ENCODE measurements at places on chromosomes 2 and 18.

DNA sequence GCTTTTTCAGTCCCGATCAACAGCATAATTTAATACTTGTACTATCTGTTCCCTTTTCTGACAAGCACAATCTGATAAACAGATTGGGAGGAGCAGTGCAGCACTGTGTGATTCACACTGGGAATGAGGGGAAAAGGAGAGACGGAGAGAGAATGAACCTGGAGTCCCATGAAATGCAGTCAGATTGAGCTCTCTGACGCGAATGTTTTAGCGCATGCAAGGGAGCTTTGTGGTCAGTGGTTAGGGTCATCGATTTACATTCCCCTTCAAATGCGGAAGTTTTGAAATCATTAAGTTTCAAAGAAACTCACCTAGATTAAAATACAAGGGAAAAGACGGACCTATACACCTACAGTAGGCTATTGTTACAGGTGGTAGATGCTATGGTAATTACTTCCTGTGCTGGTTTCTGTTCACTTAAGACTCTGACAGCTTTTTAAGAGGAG is 99.6 kb downstream of the KCTD1 start:
- no peak for DNase-seq

- DNase-seq = no peak
Observed at GRCh38 chr2:202758128-202758527, 113.4 kb downstream of the ICA1L start.

GRCh38 chr2:162245781-162246180 is 2.5 kb upstream of the FAP start:
- no peak for DNase-seq

GRCh38 chr18:39435996-39436395 is 1870.4 kb upstream of the CELF4 start:
- DNase-seq = no peak

DNA sequence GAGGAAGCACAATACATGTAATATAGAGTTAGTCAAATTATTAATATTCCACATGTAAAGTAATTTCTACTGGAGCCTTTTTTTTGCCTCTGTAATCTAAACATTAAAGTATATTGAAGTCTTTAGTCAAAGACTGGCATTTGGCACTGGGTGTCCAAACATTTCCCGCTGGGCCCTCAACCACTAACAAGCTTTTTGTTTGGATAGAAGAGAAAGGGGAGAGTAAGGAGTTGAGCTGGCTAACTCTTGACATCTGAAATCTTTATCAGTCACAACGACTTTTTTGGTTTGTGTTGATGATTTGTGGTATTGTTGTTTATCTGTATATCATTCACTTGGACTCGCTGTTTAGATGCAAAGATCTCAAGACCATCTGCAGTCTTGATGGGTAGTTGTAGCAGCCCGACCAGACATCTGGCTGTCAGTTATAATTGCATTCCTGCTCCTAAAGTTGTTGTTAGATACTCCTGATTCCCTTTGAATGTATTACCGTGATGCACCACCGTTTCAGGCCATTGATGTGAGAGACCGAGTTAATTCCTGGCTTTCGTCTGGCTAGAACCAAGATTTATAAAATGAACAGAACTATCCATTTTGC is 379.6 kb downstream of the MTX2 start:
- no peak for DNase-seq

- no peak for DNase-seq
Observed at GRCh38 chr2:206125901-206126300, 33.3 kb downstream of the NDUFS1 start.

DNA sequence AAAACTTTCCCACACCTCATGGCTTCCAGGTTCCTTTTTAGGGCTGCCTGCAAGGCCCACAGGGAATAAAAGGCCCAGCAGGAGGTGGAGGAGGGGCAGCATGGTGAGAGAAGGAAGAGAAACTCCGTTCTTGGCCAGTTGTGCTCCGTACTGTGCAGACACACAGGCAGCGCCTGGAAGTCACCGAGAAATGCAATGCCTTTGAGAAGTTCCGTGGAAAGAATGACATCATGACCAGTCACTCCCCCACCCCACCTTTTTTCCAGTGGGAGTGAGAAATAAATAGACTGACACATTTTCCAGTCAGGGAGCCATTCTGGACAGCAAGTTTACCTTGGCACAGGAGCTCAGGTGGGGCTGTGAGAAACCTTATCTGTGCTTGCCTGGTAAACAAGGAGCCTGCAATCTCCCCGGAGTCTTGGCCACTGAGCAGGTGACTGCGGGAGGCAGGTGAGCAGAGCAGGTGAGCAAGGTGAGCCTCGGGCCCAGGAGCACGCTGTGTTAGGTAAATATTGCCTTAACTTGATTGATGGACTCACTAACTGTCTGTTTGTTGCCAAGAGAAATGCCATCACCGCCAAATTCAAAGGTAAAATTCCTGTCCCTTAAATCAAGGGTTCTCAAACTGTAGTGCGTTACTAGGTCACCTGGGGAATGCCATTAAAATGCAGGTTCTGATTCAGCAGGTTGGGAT is 13.5 kb upstream of the LBH start:
- DNase-seq = no peak

- DNase-seq = no peak
Observed at GRCh38 chr2:195356920-195357440, 300.0 kb upstream of the SLC39A10 start.

GRCh38 chr2:60555066-60555782 is 1.8 kb upstream of the BCL11A start:
- peak; percentile 34 for DNase-seq

- no peak for DNase-seq
Observed at GRCh38 chr2:209956271-209956670, 46.2 kb upstream of the RPE start.

- no peak for DNase-seq
Observed at GRCh38 chr18:76953583-76954233, 131.4 kb downstream of the ZNF236 start.

GRCh38 chr2:6970976-6971480 is 53.8 kb downstream of the RNF144A start:
- no peak for DNase-seq

DNA sequence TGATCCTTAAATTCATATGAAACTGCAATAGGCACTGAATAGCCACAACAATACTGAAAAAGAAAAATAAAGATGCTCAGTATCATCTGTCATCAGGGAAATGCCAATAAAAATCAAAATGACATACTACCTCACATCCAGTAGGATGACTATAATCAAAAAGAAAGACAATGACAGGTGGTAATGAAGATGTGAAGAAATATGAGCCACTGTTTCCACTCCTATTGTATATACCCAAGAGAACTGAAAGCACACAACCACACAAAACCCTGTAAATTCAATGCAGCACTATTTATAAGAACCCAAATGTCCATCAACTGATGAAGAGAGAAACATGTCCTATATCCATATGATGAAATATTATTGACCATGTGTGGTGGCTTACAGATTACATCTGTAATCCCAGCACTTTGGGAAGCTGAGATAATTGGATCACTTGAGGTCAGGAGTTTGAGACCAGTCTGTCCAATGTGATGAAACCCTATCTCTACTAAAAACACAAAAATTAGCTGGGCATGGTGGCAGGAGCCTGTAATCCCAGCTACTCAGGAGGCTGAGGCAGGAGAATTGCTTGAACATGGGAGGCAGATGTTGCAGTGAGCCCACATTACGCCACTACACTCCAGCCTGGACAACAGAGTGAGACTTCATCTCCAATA is 39.9 kb downstream of the MAP3K2 start:
- DNase-seq = no peak

DNA sequence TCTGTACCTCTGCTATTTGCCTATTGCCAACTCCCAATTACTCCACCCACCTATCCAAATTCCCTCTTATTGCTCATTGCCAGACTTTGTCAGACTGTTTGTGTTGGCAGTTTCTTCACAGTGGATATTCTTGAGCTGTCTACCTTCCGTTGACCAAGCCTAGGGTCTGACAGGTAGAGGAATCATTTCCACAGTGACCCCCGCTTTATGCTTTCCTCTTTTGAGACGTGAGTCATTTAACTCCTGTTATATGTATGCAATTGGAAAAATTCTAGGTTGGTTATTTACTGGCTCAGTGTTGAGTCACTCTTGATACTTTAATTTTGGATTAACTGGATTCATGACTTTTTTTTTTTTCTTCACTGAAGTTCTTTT is 187.7 kb downstream of the IRS1 start:
- DNase-seq = no peak

GRCh38 chr2:145626301-145626700 is 1106.4 kb upstream of the ZEB2 start:
- no peak for DNase-seq

- no peak for DNase-seq
Observed at GRCh38 chr2:19256121-19256601, 102.3 kb downstream of the OSR1 start.

GRCh38 chr2:224263571-224264043 is 138.3 kb downstream of the FAM124B start:
- DNase-seq = no peak

GRCh38 chr2:226407135-226407534 is 392.5 kb downstream of the IRS1 start:
- DNase-seq = no peak

- no peak for DNase-seq
Observed at GRCh38 chr18:66235206-66235605, 368.7 kb downstream of the CDH19 start.

DNA sequence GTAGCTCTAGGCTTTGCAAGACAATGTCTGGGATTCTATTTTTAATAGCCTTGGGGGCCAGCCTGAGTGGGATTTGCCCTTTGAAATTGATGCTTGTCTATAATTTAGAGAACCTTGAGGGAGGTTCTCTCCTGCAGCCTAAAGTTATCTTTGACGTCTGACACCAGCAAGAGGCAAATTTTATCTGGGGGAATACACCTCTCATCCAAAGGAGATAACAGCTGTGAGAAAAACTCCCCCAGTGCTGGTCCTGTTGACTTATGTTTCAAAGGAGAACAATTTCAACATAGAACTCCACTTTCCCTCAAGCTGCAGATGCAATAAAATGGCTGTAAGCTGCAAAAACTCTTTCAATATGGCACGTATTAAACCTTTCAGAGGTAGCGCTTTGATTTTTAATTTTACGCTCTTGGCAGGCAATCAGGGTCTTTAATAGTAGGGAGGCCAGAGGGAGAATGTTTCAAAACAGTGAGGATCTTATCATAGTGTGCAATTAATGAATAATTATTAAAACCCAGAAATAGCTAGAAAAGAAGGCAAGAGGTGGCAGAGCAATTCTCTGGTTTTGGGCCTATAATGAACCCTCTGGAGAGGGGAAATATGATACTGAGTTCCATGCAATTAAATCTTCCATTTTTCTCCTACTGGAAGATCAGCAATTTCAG is 62.4 kb downstream of the LYPD1 start:
- DNase-seq = no peak

DNA sequence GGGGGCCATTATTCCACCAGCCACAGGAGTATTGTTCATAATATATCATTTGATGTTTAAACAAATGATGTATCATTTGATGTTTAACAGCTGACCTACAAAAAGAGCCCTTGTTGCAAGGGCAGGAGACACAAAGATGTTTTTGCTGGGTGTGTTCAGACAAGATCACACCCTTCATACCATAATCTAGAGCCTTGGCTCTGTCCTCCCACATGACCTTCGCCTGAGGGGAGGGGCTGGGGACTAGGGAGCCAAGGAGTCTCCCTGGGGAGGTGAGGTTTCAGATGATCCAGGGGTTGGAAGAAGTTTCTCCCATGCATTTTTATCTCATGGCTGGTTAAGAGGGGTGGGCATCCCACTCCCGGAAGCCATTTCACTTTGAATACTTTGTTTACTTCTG is 33.5 kb downstream of the CDC42EP3 start:
- DNase-seq = no peak

GRCh38 chr2:198591586-198591985 is 787.2 kb downstream of the PLCL1 start:
- no peak for DNase-seq

- no peak for DNase-seq
Observed at GRCh38 chr2:1988594-1988993, 244.3 kb upstream of the PXDN start.

GRCh38 chr2:6826081-6826913 is 39.4 kb downstream of the CMPK2 start:
- peak; percentile 45 for DNase-seq

- no peak for DNase-seq
Observed at GRCh38 chr2:99404797-99405669, 67.8 kb downstream of the EIF5B start.

- DNase-seq = no peak
Observed at GRCh38 chr18:38444971-38445803, 879.6 kb upstream of the CELF4 start.

DNA sequence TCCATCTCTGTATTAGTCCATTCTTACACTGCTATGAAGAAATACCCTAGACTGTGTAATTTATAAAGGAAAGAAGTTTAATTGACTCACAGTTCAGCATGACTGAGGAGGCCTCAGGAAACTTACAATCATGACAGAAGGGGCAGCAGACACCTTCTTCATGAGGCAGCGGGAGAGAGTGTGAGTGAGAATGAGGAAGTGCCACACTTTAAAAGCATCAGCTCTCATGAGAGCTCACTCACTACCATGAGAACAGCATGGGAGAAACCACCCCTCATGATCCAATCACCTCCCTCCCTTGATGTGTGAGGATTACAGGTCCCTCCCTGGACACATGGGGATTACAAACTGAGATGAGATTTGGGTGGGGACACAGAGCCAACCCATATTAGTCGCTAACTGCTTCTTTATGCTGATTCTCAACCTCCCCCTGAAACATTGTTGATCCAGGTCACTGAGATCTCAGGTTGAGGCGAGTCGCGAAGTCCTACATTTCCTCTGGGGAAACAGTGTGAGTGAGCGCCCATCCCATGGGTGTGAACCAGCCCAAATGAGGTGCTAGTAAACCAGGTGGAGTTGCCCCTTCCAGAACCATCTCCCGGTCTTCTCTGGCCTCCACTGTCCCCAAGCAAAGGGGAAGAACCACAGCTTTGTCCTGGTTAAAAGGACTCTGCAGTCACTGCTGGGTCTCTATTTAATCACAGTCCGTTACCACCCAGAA is 123.8 kb downstream of the CAPN13 start:
- no peak for DNase-seq

Data from T-cell (primary cell).